ENCODE measurements at places on chromosomes 7 and 10.

DNA sequence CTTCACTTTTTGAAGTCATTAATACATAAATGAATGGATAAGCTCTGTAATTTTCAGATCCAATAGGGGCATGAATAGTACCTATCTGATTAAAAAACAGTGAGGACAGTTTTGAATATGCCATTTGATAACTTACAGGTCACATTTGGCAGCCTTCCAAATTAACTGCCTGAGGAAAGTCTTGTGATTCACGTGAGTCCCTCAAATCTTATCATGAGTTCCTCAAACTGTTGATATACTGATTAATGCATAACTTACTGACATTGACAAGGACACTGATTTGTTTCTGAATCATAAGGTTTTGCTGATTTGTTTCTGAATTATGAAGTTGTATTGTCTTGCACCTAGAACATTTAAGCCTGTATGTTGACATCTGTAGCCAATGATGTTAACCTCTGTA is 55.1 kb downstream of the ANKMY2 start:
- no peak for DNase-seq

DNA sequence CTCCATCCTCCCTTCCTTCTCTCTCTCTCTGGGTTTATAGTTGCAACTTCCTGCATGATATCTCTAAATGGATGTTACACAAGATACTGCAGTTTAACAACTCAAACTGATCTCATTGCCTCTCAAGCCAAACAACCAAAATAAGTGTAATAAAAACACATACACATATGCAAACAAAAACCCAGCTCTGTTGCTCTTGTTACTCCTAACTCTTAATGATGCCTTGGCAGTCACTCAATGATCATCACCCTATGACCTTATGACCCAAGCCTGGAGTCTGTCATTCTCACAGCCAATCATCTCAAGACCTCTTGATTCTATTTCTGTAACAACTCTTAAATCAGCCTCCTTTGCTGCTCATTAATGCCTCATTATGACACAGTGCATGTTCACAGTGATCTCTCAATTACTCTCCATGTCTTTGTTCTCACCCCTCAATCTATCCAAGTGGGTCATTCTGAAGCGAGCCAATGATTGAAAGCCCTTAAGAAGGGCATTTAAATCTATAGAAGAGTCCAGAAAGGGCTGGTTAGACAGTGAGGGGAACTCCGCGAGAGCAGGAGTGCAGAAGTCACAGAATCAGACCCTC is 210.9 kb downstream of the INHBA start:
- no peak for DNase-seq

GRCh38 chr7:133556553-133556952 is 303.7 kb downstream of the EXOC4 start:
- DNase-seq: no peak

- no peak for DNase-seq
These were observed 4.4 kb upstream of the CLIP2 start for GRCh38 chr7:74284781-74285259.

- no peak for DNase-seq
These were observed 69.5 kb downstream of the ARID5B start for GRCh38 chr10:61971003-61971325.

DNA sequence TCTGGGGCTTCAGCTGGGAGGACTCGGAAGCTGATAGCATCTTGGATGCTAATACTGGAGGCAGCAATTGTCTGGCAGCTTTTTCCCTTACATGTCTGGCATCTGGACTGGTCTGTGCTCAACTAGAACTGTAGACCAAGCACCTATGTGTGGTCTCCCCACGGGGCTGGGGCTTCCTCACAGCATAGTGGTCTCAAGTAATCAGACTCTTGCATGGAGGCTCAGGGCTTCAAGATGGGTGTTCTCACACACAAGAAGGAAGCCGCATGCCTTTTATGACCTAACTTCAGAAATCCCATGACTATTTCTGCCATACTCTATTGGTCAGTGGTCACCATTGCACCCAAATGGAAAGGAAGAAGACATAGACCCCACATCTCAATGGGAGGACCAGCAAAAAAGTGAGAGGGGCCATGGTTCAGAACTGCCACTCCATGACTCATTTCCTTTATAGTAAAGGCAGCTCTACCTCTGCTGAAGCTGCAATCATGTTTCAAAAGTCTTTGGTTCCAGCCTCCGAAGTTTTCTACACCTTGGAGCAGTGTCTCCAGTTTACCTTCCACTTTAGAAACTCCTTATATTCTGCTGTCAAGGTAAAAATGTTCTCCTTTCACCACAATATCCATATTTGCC is 14.7 kb downstream of the AOC1 start:
- DNase-seq: no peak

DNA sequence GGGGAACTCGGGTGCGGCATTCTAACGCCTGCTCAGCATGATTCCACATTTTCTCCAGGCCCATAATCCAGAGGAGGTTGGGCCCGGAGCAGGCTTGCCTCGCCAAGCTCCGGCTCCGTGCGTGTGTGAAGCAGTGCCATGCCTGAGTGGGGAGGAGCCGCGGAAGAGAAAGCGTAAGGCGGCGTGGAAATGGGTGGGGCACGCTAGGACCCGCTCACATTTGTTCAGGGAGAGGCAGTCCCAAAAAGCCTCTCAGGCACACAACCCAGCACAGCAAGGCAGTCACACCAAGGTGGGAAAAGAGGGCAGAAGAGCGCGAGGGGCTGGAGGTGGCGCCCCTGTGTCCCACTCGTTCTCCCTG is 695 bp upstream of the VDAC2 start:
- peak; percentile 68 for DNase-seq

- DNase-seq: no peak
These were observed 456 bp upstream of the ACHE start for GRCh38 chr7:100895956-100896731.

DNA sequence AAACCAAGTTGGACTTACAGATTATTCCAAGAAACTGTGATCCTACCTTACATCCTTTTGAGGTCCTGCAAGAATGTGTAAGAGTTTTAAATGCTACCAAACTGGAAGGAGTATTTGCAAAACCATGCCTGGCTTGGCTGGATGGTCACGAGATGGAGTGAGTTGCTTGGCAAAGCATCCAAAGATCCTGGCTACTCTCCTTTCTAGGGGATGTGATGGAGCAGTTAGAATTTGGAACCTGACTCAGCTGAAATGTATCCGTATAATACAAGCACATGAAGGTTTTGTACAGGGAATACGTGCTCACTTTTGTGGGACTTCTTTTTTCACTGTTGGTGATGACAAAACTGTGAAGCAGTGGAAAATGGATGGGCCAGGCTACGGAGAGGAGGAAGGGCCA is 13.3 kb upstream of the SYPL1 start:
- DNase-seq: no peak

- no peak for DNase-seq
These were observed 3.1 kb upstream of the MRC1 start for GRCh38 chr10:17805921-17806577.

DNA sequence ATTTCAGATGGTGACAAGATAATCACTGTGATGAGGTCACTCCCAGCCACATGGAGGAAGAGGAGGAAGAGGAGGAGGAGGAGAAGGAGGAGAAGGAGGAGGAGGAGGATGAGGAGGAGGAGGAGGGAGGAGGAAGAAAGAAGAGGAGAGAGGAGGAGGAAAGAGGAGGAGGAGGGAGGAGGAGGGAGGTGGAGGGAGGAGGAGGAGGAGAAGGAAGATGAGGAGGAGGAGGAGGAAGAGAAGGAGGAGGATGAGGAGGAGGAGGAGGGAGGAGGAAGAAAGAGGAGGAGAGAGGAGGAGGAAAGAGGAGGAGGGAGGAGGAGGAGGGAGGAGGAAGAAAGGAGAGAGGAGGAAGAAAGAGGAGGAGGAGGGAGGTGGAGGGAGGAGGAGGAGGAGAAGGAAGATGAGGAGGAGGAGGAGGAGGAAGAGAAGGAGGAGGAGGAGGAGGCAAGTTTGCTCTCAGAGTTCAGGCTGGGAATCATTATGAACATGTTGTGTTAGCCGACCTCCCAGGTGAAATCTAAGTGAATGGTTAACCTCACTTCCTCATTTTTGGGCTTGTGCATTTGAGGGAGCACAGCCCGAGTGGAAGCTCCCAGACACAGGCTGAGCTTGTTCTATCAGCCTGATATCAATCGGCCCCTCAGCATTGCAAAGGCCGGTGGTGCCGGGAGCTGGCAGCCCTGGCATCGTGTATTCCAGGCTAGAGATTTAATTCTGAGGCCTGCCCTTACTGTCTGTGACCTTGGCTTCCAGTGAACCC is 236.2 kb upstream of the PITRM1 start:
- DNase-seq: no peak

DNA sequence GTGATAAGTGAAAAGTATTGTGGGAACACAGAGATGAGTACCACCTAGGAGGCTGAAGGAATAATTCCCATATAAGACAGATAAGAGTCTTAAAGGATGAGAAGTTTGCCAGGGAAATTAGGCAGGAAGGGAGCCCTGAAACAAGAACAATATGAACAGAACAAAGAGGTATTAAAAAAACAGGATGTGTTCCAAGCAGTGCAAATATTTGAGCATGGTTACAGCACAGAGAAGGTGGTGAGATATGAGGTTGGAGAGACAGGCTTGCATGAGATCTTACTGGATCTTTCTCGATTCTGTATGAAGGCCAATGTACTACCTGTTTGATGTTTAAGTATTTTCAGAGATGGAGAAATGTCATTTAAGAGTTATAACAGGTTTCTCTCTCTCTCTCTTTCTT is 20.3 kb downstream of the TAC1 start:
- no peak for DNase-seq

- peak; percentile 45 for DNase-seq
These were observed 1.2 kb downstream of the CALML5 start for GRCh38 chr10:5497948-5498730.

DNA sequence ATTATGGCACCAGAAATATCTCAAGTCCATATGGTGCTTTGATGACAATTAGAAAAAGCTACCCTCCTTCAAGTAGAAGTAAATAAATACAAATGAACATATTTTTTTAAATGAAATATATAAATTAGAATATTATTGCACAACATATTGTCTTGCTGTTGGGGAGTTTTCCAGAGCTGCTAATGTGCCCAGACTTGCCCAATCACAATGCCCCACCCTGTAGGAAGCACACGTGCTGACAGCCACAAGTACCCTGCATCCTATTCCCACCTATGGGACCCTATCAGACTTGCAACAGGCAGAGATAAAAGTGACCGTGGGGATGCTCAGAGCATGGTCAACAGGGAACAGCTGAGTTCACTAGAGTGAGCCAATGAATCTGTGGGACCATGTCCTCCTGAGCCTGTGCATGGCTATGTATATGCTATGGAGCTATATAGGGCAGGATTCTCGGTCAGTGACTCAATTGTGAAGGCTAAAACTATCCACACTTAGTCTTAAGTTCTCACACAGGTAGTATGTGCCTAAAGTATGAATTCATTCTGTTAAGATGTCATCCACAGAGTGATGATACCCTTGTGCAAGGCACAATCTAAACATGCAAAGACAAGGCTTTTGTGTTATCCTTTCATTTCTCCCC is 336.0 kb downstream of the HGF start:
- no peak for DNase-seq

- no peak for DNase-seq
These were observed 1.9 kb downstream of the TBXAS1 start for GRCh38 chr7:139830782-139831501.

DNA sequence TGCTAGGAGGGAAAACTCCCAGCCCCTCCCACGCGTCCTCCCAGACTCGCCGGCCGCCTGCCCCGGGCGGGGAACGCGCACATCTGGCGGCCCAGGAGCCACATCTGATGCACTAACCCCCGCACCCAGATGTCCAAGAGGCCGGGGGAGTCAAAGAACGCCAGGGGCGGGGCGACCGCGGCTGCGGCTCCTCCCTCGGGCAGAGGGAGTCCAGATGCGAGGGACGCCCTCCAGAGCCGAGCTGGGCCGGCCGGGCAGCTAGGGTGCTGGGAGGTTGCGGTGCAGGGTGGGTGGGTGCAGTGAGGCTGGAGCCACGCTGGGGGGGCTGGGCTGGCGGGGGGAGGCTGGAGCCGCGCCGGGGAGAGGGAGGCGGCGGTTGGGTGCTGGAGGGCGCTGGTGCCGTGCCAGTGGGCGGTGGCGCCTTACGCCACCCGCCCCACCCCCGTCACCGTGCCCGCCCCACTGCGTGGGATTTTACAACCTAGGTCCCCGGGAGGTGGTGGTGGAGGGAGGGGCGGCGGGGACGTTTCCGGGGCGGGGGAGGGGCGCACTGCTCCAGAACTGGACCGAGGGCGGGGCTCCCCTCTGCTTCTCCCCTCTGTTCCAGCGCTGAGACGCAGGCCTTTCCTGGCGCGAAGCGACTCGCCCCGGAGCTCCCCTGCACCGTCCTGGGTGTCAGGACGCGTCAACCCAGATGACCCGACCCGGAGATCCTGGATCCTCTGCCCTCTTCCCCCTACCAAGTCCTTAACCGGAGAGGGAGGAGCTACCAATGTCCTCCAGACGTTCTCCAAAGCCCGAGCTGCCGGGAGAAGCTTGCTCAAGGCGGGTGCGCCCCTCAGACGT is 109.1 kb downstream of the REEP3 start:
- DNase-seq: peak; percentile 86

- no peak for DNase-seq
These were observed 181.3 kb downstream of the SDK1 start for GRCh38 chr7:3482147-3482921.
